H1 (cell line): ENCODE measurements at places on chromosomes 3 and 15. TPM values are rescaled to one million over a fixed set of nuclear protein-coding genes. Genes with fewer than 3 reads are reported as not detected.

GRCh38 chr15:70440416-70441138 lies 322.8 kb downstream of the UACA start:
- H3K27ac ChIP-seq: no peak overlapping the region
- H3K4me3 ChIP-seq: no peak overlapping the region
- no peaks in the 10 kb centered on the region; the same call in 1 of the 2 replicates for H3K27me3 ChIP-seq
- no peaks in the 10 kb centered on the region for H3K4me1 ChIP-seq

GRCh38 chr3:110311541-110311940 lies 760.1 kb upstream of the NECTIN3 start:
- no peaks in the 10 kb centered on the region for H3K36me3 ChIP-seq
- H3K27ac ChIP-seq: no peak overlapping the region
- no peaks in the 10 kb centered on the region for H3K27me3 ChIP-seq
- H3K4me1 ChIP-seq: no peaks in the 10 kb centered on the region

GRCh38 chr15:97470417-97470816 lies 490.1 kb upstream of the ARRDC4 start:
- no peak overlapping the region for H3K27ac ChIP-seq
- no peak for DNase-seq
- no peaks in the 10 kb centered on the region for H3K27me3 ChIP-seq
- no peaks in the 10 kb centered on the region for H3K4me1 ChIP-seq

The GPR156 gene
- total RNA-seq: 1.8 and 2.1 TPM in 2 replicates

The CCR3 gene
- not detected in 2 replicates for total RNA-seq

The DNAJA4 gene
- total RNA-seq: 2.5 and 3.6 TPM in 2 replicates

DNA sequence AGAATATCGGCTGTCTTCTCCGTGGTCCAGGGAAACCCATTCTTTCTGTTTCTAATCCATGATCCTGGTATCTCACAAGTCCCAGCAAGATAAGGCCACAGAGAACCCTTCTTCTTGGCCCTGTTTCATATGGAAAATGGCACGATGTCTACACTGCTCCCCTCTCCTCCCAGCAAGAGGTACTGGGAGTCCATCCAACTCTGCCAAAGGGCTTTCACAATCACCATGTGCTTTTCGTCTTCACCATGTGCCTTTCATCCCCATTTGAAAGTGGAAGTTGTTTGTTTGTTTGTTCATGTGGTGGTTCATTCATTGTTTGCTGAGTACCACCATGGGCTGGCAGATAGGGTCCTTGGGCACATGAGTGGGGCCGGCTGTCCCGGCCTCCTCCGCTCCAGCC lies 5.5 kb downstream of the ITIH3 start:
- H3K4me1 ChIP-seq: no peaks in the 10 kb centered on the region
- no peak overlapping the region for H3K27ac ChIP-seq
- no peaks in the 10 kb centered on the region for H3K36me3 ChIP-seq
- H3K27me3 ChIP-seq: no peaks in the 10 kb centered on the region
- DNase-seq: no peak

The ERICH6 gene
- not detected in 2 replicates for total RNA-seq

DNA sequence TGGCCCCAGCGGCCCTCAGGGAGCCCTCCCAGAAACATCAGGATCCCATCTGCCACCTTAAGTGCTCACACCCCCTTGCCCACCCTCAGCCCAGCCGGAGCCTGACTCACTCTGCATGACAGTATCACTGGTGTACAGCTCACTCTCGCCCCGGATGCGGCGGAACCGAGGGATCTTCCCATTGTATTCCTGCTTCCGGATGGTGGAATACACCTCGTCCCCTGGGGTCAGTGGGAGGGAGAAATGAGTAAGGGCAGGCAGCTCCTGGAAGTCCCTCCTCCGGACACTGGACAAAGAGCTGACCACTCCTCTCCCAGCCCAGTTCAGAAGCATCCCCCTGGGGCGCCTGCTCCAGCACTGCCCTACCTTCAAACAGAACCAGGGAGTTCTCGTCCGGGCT lies 16.5 kb downstream of the SEMA7A start:
- H3K4me1 ChIP-seq: peaks cover 12% of the 10 kb centered on the region
- no peak overlapping the region for H3K4me3 ChIP-seq
- H3K36me3 ChIP-seq: 0 out of 2 replicates have a peak, but pooled peaks cover 2% of the 10 kb centered on the region

The PP2D1 gene
- not detected in 2 replicates for total RNA-seq

DNA sequence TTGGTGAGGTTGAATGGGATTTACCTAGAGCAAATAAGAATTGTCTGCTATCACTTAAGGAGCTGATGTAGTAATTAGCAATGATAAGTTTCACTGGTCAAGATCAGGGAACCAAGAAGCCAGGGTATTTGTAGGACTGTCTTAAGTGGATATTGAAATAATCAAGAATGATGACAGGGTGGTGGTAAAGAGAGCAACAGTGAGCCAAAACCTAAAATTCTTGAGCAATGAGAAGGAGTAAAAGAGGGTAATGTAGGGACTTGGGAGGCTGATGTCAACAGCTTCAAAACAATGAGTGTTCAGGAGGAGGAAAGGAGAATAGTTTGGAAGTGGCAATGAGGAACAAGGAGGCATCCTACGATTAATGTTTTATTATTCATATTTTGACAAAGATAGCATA lies 31.5 kb upstream of the SLC2A2 start:
- no peak for DNase-seq
- peaks cover 2% of the 10 kb centered on the region for H3K4me1 ChIP-seq
- H3K27me3 ChIP-seq: no peaks in the 10 kb centered on the region
- no peaks in the 10 kb centered on the region for H3K36me3 ChIP-seq
- H3K27ac ChIP-seq: no peak overlapping the region
